Neural crest cell (in vitro differentiated cells): ENCODE measurements at places on chromosomes 7 and 10.
A peak's percentile ranks its signal among the peaks of the same experiment; 100 is the strongest.

DNA sequence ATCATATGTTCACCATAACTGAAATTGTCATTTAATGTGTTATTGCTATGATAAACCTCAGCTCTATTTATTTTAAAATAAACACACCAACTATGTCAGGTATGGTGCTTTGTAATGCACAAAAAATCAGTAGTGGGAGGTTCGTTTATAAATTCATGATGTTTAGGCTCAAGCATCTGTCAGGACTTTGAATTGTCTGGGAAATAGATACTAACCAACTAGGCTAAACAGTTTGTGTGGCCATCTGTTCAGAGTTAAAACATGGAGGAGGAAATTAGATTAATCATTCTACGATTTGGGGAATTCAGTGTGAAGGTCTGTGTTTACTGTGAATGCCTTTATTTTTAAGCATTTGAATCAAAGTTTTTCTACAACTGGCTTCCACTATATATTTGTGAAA lies 212.6 kb upstream of the FZD8 start:
- no peak for DNase-seq

DNA sequence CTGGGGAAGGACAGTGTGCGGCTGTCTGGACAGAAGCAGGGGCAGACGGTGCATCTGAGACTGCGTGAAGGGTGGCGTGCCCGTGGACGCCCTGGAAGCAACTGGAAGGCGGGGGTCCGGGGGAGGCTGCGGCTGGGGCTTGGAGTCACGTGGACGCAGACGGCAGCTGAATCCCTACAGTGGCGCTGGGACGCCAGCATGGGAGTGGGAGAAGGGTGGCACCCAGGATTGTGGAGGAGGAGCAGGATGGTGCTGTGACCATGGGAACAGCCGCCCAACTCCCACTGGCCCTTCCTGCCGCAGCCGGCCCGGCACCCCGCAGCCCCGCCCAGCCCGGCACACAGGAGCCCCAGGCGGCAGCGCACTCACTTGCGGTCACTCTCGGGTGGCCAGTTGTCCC lies 9.7 kb downstream of the INTS1 start:
- DNase-seq: no peak

DNA sequence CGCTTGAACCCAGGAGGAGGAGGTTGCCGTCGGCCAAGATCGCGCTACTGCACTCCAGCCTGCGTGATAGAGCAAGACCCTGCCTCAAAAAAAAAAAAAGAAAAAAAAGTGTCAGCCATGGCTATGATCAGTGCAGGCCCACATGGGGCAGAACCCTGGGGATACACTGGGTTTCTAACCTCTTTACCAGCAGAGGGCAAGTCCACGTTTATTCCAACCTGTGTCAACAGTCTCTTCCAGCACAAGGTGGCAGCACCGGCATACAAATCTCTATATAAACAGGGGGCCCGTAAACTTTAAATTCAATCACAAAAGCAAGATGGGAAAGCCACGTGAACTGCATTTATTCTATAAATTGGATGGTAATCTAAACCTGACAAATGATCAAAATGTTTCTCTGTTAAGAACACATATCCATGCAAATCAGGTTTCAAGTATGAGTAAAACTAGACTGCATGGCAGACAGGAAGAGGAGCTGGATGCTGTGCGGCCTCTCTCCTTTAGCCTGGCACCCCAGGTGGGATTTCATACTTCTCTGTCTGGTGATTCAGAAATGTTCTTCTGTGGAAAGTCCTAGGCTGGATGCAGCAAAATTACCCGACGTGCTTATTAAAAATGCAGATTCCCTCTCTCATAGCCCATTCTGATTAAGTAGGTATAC lies 60.0 kb upstream of the STEAP1B start:
- DNase-seq: peak; percentile 59

GRCh38 chr7:12066521-12066920 lies 144.6 kb upstream of the TMEM106B start:
- DNase-seq: no peak

DNA sequence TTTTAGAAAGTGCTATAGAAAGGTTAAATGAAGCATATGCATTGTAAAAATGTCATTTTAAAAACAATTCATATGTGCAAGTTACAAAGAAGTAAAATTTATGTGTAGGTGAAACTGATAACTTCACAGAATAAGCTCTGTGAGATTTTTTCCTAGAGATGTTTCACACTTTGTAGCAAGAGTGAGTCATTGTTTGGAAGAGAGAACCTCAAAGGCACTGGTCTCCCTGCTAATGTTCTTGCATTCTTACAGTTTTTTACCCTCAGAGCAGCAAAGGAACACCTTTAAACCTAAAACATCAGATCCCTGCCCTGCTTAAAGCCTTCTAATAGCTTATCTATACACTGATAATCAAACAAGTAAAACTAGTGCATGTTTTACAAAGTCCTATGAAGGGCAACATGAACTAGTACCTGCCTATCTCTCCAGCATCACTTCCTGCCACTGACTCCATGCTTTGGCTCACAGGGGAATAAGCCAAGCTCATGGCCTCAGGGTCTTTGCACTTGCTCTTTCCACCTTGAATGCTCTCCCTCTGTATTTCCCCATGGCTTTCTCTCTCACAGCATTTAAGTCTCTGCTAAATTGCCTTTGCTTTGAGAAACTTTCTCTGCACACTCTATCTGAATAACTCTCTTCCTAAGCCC lies 997.0 kb downstream of the GATA3 start:
- no peak for DNase-seq

DNA sequence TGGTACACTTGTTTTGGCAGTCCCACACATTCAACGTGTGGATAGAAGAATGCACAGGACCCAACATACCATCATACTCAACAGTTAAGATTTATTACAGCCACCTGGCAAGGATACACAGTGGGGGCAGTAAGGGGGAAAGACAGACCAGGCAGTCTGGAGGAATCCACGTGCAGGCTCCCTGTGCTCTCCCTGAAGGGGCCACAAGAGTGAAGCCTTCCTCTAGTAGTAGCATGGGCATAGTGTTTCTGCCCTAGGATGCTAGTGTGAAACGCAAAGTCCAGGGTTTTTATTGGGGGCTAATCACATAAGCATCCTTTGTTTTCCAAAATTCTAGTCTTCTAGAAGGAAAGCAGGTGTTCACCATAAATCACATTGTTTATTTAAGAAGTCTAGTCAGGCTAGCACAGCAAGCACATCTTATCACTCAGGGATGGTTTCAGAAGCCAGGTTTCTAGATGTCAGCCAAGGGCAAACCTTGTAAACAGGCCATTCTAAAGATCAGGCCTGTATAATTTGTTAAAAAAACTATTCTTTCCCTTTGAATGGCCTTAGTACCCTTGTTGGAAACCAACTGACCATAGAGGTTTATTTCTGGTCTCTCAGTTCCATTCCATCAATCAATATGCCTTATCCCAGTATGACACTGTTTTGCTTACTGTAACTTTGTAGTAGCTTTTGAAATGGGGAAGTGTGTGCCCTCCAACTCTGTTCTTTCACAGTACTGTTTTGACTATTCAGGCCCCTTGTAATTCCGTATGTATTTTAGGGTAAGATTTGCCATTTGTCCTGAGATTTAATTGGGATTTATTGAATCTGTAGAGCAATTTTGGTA lies 12.4 kb upstream of the TFAM start:
- no peak for DNase-seq

DNA sequence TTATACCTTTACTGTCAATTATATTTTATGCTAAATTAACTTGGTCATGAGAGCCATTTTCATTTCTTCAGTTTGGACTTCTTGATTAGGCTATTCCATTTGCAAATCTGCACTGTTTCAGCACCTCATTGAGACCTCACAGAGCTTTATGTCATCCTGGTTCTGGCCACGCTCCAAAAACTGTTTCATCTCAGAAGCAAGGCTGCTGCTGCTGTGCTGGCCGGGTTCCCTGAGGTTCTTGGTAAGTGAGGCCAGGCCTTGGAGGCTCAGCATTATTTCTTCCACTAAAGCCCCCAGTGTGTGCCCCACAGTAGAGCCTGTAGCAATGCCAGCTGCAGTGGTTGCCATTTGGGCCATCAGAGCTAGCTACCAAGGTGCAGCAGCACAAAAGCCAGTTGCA lies 7.8 kb upstream of the ZNF485 start:
- DNase-seq: no peak

DNA sequence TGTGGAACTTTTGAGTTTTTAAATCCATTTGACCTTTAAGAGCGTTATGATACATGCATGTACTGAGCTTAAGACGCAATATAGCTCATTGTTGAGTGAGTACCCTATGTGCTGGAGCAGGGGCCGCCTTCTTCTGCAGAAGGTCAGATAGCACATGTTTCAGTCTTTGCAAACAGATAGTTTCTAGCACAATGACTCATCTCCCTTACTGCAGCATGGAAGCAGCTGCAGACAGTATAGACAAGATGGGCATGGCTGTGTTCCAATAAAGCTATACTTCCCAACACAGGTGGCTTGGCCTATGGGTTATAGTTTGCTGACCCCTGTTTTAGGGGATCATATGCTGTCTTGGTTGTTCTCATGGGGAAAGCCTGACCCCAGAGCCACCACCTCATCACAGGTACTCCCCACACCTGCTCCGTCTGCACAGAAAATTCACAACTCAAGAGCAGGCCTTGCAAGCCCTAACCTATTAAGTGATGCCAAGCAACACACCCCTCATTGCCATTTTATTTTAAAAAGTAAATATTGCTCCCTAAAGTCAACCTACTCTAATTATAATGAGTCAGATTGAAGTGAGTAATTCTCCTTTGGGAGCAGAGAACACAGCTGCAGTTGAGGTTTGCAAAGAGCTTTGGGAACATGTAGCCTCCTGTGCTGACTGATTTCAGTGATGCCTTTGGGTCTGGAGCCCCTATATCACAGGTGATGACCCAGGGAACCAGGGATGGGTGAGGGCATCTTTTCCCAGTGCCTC lies 330.1 kb downstream of the PAXIP1 start:
- DNase-seq: no peak

- DNase-seq: peak; percentile 42
Measured at GRCh38 chr10:118754229-118754555, 578 bp downstream of the CACUL1 start.

- DNase-seq: no peak
Measured at GRCh38 chr7:149796287-149796860, 23.0 kb upstream of the ZNF467 start.

DNA sequence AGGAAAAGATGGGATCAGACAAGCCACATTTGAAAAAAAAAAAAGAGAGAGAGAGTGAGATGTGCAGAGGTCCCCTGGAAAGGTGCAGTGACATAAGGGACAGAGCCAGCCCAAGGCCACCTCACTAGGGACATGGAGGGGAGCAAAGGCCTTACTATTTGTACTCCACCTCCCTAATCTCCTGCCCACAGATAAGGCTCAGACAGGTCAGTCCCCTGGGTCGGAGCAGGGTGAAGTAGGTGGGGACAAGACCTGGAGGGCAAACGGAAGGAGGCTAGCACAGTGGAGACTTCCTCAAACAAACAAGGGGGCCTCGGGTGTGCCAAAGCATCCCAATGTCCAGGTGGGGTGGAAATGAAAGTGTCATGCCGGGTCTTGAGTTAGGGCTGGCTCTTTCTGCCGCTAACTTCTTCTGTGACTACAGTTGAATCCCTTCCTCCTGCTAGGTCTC lies 7.0 kb downstream of the PRF1 start:
- no peak for DNase-seq

- DNase-seq: peak; percentile 3
Measured at GRCh38 chr10:33661580-33662336, 327.3 kb upstream of the NRP1 start.
